ENCODE measurements at places on chromosomes 2 and 18.

DNA sequence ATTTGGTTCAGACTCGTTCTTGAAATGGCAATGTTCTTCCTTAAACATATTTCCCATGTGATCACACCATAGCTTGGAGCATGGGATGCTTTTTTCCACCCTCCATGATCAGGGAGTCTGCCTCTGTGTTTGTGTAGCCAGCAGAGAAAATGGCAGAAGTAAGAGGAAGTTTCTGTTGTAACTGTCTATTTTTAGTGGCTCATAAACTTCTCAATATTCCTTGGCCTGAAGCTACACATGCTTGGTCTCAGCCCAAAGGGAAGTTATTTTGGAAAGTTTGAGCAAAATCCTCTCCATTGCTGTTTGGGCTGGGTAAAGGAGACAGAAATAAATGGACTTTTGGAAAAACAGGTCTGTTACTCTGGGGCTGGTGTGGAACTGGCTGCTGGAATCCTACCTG lies 33.4 kb upstream of the ITGA6 start:
- no peak for DNase-seq

DNA sequence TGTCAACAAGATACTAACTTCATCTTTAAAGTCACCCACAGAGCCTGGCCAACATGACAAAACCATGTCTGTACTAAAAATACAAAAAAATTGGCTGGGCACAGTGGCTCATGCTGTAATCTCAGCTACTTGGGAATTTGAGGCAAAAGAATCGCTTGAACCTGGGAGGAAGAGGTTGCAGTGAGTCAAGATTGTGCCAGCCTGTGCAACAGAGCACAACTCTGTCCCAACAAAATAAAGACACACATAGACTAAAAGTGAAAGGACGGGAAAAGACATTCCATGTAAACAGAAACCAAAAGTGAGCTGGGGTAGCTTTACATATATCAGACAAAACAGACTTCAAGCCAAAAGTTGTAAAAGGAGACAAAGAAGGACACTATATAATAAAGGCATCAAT lies 34.8 kb downstream of the USP34 start:
- no peak for DNase-seq

- peak; percentile 69 for DNase-seq
These were observed 231.7 kb downstream of the MTX2 start for GRCh38 chr2:176500901-176501300.

DNA sequence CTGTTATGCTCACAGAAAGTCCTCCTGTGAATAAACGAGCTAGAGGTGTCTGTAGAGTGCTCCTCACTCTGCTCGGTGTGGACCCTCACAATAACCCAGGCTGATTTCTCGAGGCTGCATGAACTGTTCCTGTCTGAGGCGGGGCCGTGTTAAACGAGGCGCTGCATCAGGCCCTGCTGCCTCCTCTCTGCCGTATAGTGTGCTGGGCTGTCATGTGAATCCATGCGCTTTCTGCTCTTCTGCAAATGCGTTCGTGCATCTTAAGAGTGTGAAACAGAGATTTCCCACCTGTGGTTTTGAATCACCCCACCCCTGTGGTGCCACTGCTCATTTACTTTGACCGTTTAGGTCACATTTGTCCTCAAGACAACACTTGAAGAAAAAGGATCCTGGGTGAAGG lies 26.2 kb downstream of the TRAF3IP1 start:
- peak; percentile 34 for DNase-seq

- no peak for DNase-seq
These were observed 107.1 kb downstream of the TWIST2 start for GRCh38 chr2:238954841-238955591.

GRCh38 chr2:117956036-117956796 lies 57.7 kb downstream of the CCDC93 start:
- no peak for DNase-seq

DNA sequence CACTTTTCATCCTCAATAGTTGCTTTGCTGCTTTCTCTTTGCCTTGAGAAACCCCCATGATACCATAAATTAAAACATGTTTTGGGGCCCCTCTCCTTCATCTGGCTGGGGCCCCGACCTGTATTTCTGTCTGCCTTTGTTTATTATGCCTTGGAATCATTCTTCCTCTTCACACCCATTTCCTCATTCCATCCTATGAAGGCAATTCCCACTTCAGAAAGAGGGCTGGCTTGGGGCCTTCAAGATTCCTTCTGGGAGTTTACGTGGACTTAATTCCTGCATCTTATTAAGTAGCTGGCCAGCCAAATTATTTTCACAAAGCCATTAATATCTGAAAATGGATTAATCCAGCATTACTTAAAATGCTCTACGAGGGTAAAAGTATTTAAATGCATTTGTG lies 6.8 kb upstream of the LRRTM1 start:
- no peak for DNase-seq

GRCh38 chr2:98895901-98896300 lies 40.1 kb downstream of the CRACDL start:
- no peak for DNase-seq

DNA sequence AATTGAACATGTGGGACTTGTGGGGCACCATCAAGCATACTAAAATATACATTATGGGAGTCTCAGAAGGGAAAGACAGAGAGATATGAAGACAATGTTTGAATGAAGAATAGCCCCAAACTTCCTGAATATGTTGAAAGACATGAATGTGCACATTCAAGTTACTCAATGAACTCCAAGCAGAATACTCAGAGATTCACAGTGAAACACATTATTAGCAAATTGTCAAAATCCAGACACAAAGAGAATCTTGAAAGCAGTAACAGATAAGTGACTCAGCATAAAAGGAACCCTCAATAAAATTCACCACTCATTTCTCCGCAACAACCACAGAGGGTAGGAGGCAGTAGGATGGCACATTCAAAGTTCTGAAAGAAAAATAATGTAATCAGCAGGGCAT lies 8.8 kb downstream of the C2orf92 start:
- DNase-seq, result no peak

DNA sequence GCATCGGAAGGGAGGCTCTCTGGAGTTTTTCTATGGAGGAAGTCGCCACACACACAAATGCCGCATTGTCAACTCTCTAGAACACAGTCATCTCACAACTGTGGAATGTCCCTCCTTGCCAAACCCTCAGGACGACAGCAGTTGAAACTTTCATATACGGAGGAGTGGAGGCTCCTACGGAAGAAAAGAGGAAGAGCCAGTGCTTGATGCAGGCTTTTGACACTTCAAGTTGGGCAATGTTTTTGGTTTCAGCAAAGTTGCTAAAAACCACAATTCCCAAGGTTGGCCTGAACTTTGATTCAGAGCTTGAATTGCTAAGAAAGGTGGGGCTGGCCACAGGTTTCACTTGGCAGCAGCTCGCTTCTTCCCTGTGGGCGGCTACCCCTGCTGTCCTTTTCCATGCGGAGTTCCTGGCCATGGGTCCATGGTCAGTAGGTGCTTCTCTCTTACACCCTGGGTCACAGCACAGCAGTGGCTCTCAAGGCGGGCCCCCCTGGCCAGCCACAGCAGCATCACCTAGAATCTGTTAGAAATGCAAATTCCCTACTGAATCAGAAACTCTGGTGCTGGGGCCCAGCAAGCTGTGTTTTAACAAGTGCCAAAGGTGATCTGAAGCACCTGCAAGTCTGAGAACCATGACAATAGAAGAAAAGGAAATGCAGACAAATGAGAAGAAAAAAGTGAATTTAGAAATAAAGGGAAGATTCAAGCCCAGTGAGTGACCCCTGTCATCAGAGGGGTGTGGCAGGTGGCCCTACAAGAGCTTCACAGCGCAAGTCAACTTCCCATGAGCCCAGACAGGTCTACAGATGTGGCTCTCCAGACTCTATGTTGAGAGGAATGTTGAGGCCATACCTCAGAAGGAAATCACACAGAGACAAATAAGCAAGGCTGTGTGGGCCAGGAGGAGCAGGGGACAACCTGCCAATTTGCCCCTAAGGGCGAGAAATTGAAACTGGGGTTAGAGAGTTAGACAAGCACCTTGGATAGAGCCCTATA lies 856.4 kb downstream of the RNF144A start:
- DNase-seq, result no peak

- DNase-seq, result no peak
These were observed 11.3 kb downstream of the RMP24 start for GRCh38 chr18:35983818-35984217.

DNA sequence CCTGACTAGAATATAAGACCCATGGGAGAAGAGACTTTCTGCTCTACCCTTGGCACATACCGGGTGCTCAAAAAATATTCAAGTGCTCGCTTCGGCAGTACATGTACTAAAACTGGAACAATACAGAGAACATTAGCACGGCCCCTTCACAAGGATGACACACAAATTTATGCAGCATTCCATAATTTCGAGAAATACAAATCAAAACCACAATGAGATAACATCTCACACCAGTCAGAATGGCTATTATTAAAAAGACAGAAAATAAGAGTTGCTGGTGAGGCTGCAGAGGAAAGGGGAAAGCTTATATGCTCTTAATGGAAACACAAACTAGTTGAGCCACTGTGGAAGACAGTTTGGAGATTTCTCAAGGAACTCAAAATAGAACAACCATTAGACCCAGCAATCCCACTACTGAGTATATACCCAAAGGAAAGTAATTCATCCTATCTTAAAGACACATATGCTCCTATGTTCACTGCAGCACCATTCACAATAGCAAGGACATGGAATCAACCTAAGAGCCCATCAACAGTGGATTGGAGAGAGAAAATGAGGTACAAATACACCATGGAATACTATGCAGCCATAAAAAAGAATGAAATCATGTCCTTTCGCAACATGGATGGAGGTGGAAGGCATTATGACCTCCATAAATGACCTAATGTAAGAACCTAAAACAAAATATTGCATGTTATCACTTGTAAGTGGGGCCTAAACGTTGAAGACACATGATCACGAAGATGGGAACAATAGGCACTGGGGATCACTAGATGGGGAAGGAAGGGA lies 71.6 kb upstream of the CYP1B1 start:
- DNase-seq, result no peak

DNA sequence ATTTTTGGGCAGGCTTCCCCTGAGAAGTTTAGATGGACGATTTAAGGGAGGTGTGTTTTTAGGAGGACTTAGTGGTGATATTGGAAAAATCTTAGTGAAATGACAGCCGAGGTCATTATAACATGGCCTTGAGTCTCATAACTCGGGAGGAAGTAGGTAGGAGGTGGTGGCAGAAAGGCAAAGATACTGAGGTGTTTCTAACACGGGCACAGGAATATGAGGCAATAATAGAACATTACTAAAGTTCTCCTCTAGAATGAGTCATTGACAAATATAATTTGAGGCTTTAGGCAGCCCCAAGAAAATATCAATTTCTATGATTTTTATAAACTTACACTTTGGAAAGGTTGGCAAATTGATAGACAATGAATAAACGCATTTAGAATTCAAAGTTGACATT lies 146.1 kb upstream of the ZEB2 start:
- no peak for DNase-seq

DNA sequence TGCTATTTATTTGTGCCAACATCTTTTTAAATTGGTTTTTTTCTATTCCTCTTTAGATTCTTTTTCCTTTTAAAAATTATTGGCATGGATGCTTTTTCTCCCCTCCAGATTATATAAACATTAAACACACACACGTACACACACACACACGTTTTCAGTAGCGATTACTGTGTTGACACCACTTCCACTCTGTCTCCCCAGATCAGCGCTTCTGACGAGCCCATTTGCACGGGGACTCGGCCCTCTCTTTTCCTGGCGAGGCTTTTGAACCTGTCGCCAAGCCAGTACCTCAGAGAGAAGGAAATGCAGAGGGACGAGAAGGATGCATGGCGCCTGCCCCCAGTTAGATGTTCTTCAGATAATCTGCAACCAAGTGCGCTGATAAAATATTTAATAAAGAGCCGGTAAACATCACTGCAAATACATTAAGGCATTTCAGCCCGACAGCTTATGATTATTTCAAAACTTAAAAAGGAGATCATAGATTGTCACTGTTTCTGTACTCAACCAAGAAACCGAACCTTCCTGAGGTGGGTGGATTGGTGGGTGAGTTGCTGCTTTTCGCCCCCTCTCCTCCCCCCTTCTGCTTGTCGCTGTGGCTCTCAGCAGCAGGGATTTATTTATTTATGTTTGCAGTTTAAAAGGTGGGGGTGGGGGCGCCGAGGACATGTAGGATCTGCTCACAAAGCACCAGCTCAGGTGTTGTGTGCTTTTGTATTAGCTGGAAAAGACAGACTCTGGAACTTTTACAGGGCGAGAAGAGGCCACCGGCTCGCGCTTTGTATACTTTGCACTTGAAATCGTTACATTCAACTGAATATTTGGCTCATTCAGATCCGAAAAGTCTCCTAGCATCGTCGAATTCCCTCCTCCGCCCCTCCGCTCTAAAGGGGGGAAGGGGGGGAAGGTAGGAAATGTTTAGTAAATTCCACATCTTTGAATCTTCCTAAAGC lies 787 bp upstream of the TBR1 start:
- DNase-seq, result peak; percentile 33

DNA sequence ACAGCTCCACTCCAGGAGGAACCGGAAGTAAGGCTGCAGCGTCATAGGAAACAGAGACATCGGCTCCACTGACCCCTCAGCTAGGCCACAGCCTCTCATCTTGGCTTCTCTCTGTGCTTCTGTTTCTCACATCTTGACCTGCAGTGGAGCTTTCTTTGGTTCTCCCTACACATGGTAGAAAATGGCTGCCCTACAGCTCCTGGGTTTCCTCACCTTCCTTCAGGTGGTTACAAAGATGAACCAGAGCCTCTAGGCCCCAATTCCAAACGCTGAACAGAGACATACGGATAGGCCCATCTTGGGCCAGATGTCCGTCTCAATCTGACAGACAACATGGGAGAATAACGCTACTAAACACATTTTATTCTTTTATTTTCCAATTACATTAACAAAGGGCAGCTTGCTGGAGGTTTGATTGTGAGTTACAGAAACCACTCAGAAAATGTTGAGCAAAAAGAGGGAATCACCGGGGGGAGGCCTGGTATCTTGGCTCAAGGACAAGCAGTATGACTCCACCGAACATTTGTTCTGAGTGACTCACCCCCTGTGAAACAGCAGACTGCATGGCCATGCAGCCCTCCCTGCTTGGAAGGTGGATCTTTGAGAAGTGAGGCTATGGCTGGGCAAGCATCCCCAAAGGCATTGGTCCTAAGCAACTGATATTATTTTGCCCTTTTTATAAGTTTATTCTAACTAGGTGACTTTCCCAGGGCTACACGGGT lies 303.5 kb downstream of the CDCA7 start:
- DNase-seq, result no peak

- DNase-seq, result peak; percentile 1
These were observed 27.5 kb downstream of the CNRIP1 start for GRCh38 chr2:68292108-68292710.

DNA sequence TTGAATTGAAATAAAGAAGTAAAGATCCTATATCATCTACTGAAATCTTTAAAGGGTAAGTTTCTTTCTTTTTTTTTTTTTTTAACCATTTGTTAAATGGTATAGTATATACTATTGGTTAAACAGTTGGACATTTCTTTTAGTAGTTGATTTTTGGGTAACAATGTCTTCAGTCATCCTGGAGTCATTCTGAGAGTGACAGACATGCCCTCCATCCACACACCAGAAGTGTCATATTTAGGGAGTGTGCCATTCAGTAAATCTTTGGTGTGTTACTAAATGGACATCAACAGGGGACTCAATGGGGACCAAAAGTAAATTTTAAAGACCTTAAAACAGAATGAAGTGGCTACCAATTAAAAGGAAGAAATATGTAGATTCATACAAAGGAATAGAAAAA lies 50.8 kb upstream of the SLC39A10 start:
- DNase-seq, result no peak

- no peak for DNase-seq
These were observed 600.6 kb upstream of the SALL3 start for GRCh38 chr18:78378983-78379382.

GRCh38 chr2:69335311-69335710 lies 51.7 kb downstream of the GFPT1 start:
- no peak for DNase-seq

All from DMS79 (cell line).